Large intestine (tissue), 12 donors: ENCODE measurements at places on chromosomes 4 and X. TPM values are rescaled to one million over a fixed set of nuclear protein-coding genes. Genes with fewer than 3 reads are reported as not detected.

- no peak for DNase-seq
Observed at GRCh38 chr4:101115887-101116286, 231.4 kb downstream of the PPP3CA start.

- DNase-seq: no peak
Observed at GRCh38 chrX:148865277-148866210, 365.1 kb downstream of the AFF2 start.

GRCh38 chr4:136342666-136343065 is 1189.6 kb downstream of the PCDH18 start:
- DNase-seq: no peak

The NDP gene
- polyA plus RNA-seq: 0.54 TPM

GRCh38 chr4:36152735-36153134 is 91.6 kb downstream of the ARAP2 start:
- DNase-seq: no peak

DNA sequence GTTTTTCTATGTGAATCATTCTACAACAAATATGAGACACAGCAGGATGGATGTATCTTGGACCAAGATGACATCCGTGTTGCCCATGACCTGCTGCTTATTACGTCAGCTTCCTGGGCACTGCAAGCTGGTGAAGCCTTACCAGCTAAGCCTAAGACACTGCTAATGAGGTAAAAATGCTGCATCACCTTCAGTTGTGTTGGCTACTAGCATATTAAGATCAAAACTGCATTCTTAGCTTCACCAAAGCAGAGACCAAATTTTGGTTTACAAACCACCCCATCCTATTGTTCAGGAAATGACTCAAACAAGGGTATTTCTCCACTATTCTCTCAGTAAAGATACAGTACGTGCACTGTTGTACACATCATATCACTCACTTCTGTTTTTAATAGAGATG is 50.3 kb downstream of the MAML3 start:
- no peak for DNase-seq

GRCh38 chr4:2862528-2862927 is 18.9 kb downstream of the ADD1 start:
- no peak for DNase-seq

GRCh38 chr4:83315341-83315870 is 19.2 kb downstream of the HPSE start:
- peak; percentile 69 for DNase-seq

GRCh38 chr4:32551943-32552342 is 1831.8 kb downstream of the PCDH7 start:
- no peak for DNase-seq

DNA sequence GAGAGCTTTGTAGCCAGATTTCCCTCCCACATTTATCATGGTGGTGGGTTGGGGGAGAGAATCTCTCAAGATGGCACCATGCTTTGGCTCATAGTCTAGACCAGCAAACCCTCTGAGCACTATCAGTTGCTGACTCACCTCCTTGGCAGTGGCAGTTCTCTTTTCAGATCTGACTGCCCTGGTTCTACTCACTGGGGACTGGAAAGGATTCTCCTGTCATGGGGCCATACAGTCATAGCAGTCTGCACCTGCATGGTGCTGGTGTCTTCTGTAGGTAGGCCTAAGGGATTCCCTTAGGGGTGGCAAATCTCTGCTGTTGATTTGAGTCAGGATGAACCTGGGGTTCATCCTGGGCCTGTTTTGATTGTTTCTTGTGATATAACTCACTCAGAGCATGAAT is 2.6 kb downstream of the TEX13B start:
- no peak for DNase-seq

DNA sequence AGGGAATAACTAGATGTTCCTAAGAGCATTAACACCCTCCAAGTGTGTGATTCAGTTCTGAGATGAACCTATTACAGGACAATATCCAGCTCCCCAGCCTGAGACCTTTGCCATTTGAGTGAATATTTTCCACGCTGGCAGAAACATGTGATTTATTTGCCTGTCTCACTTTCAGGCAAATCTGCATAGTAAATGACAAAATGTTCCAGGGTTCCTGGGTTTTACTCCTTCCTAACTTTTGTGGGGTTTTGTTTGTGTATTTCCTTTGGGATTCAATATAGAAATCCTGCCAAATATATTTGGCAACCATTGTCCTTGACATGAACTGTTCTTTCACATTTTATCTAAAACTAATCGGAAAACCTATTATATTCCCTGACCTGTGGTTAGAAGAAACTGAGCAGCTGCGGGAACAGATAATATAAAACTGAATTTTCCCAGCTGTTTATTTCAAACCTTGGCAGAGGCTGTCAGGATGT is 12.5 kb downstream of the F8 start:
- no peak for DNase-seq

The SASH3 gene
- 11.4 TPM for polyA plus RNA-seq

- no peak for DNase-seq
Observed at GRCh38 chr4:166293556-166293955, 420.5 kb downstream of the TLL1 start.

GRCh38 chr4:81505004-81505598 is 33.4 kb upstream of the RASGEF1B start:
- no peak for DNase-seq

- no peak for DNase-seq
Observed at GRCh38 chr4:78766650-78767049, 9.5 kb upstream of the BMP2K start.

- no peak for DNase-seq
Observed at GRCh38 chr4:110411574-110412011, 64.4 kb upstream of the ENPEP start.

- DNase-seq: no peak
Observed at GRCh38 chrX:73916489-73916888, 353.5 kb downstream of the CHIC1 start.

DNA sequence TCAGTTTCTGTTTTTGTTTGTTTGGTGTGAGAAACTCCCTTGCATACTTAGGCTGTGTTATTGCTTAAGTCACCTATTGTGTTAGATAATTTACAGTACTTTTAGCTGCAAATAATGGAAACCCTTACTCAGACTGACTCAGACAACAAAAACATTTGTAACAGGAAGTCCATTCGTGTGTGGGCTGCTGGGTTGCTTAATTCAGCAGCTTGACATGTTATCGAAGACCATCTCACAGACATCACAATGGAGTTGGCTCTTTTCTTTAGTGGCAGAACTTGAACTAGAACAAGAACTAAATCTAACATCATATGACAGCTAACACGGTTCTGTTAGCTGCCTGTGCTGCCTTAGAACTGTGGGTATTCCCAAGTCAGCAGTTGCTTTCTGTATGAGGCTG is 9.9 kb upstream of the GABRE start:
- no peak for DNase-seq

The ABLIM2 gene
- 5.9 TPM for polyA plus RNA-seq

DNA sequence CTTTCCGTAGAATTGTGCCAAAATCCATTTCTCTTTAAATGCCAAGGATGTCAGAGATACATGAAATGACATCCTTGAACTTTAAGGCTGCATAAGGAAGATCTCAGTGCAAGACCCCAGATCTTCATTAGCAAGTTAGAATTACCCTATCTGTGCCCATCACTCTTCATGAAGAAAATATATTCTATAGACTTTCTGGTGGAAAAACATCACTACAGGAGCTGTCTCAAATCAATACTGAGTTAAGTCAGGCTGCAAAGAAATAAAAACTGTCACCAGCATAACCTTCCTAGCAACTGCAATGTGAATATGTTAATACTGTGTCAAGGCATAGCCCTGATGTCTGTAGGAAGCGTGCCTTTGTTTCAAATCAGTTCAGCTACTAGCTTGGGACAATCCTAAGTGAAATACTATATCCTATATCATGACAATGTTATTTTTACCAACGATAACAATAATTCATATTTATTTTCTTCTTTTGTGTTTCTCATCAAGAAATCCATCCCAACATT is 173.3 kb downstream of the TBCK start:
- DNase-seq: no peak

- DNase-seq: peak; percentile 2
Observed at GRCh38 chr4:99447079-99447478, 11.9 kb upstream of the ADH7 start.

The DGKK gene
- polyA plus RNA-seq: 0.09 TPM

GRCh38 chrX:131894995-131895394 is 128.1 kb upstream of the STK26 start:
- no peak for DNase-seq

The COL4A6 gene
- polyA plus RNA-seq: 6.8 TPM

- no peak for DNase-seq
Observed at GRCh38 chr4:84110040-84110439, 389.1 kb downstream of the NKX6-1 start.

GRCh38 chr4:6917461-6918271 is 8.0 kb downstream of the TBC1D14 start:
- peak; percentile 99 for DNase-seq

GRCh38 chr4:74768857-74769525 is 25.3 kb downstream of the BTC start:
- DNase-seq: peak; percentile 9

DNA sequence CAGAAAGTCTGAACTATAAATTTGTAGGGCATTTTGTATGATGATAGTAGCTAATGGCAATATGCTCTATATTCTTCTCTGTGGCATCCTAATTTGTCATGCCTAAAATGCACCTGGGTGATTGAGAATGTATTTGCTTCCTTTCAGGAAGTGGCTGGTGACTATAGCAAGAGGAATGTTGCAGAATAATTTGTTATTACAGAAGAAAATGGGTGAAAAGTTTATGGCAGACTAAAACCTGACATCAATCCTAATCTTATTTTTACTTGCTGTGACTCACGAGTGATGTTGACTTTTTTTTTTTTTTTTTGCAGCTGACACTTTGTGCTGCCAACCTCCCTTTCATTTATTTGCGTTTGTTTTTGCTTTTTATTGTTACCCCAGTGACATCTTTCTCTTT is 141.1 kb downstream of the MSL3 start:
- no peak for DNase-seq

GRCh38 chrX:49838374-49838773 is 9.3 kb downstream of the PAGE4 start:
- no peak for DNase-seq

DNA sequence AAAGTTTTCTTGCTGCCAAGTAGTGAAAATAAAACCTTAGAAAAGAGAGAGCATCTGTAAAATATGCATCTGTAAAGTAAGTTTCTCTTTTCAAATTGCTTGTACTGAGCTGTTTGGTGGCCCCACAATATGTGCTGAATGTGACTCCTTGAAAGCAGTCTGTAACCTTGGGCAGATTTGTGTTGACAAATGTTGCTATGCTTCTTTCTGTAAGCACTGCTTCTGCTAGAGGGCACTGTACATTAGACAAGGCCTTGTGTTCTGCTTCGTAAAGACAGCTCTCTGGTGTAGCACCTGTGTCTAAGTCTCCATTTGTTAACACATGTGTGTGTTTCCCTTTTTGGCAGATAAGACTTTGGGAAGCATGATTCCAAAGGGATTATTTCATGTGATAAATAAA is 56.6 kb upstream of the NRK start:
- no peak for DNase-seq

The LNX1 gene
- 10.8 TPM for polyA plus RNA-seq

DNA sequence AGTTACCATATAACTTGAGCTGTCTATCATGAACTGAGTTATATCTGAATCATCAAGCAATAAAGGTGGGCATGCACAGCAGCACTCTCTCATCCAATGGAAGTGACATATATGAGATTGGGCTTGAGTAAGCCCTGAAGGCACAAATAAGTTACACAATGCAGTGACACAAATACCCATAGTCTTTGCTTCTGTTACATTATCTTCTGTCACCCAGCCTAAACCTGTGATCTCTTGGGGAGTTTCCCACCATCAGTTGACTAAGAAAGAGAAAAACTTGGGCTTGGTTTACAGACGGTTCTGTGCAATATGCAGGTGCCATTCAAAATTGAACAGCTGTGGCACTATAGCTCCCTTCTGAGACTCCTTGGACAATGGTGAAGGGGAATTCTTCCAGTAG is 138.8 kb upstream of the IL15 start:
- no peak for DNase-seq

DNA sequence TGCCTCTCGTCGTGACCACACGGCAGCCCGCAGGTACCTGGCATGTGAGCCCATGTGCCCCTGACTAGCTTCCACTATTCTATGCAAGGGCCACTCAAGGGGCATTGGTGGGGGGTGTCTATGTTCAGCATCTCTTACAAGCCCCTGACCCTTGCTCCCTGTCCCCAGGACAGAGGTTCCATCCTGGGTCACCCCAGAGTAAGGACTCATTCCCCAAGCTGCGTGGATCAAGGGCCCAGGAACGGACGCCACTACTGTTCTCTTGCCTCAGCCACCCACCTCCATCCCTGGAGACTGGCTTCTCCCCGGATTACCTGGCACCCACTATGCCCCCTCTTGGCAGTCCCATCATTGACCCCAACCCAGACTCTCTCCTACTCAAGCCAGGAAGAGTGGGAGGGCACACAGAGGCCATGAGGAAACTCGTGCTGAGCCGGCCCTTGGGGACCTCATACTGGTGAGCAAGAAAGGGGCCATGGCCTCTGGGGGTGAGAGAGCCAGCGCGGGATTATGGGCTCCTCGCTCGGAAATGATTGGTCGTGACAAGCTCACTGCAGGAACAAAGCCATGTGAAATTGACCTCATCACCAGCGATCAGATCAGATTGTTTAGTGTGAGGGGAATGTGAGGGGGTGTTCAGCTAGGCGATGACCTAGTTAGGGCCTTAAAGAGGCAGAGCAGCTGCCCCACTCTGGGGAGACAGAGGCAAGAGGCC is 50.1 kb upstream of the PJA1 start:
- DNase-seq: no peak

The CT55 gene
- polyA plus RNA-seq: 0.06 TPM

- DNase-seq: no peak
Observed at GRCh38 chr4:16794816-16795445, 103.5 kb downstream of the LDB2 start.

The P2RY10 gene
- 1.2 TPM for polyA plus RNA-seq

DNA sequence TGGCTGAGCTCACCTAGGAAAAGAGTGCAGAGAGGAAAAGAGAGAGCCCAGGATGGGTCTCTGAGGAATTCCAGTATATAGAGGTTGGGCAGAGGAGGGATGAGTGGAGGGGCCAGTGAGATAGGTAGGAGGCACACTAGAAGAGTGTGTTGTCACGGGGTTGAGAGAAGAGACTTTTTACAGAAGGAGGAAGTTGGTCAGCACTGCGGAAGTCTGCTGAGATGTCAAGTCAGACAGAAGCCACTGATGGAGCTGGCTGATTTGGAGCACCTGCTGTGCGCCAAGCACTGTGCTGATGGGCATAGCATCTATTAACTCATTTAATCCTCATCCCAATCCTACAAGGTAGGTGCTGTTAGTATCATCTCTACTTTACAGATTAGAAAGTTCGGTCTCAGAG is 60.4 kb downstream of the EFNB1 start:
- DNase-seq: no peak

DNA sequence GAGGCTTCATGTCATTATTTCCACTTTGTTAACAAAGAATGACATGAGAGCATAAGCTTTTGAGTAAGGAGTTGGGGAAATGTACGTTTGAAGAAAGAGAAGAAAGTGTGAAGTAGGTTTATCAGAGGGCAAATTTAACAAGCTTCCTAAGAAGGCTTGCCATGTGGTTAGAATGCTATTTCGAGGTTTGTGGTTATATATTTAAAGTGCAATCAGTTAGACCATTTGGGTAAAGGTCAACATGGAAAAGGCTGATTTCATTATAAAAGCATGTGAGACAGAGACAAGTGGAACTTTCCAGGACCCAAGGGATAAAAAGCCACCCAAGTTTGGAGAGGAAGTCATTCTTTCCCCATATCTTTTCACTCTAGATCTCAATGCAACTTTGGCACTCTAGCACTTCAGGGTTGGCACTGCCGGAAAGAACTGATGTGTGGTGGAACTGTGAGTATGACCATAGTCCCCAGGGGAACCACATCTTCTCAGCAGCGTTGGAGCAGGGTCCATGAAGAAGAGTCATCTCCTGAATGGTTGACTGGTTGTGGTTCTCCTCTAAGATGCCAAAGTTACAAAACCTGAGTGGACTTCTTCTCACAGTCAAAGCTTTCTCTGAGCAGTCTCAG is 529.9 kb downstream of the MID1IP1 start:
- DNase-seq: no peak

The RENBP gene
- polyA plus RNA-seq: 85.8 TPM

The ZAR1 gene
- polyA plus RNA-seq: 0.03 TPM
